ENCODE measurements at places on chromosomes 6 and 20.

DNA sequence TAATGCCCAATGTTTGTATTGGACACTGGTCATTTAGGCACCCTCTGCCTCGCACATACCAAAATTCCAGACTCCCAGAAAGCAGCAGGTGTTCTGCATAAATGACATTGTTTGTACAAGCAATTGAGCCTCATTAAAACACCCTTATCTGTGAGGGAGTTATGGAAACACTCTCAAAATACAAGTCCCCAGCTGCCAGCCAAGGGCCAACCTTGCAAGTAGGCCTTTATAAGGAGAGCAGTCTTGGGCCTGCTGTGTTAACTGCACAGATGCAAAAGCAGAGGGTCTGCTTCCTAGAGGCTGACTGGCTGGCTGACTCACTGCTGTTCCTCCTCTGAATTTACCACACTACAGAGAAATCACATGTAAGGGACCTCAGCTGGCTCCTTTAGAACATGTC lies 150.4 kb upstream of the HMGN3 start:
- DNase-seq: no peak

DNA sequence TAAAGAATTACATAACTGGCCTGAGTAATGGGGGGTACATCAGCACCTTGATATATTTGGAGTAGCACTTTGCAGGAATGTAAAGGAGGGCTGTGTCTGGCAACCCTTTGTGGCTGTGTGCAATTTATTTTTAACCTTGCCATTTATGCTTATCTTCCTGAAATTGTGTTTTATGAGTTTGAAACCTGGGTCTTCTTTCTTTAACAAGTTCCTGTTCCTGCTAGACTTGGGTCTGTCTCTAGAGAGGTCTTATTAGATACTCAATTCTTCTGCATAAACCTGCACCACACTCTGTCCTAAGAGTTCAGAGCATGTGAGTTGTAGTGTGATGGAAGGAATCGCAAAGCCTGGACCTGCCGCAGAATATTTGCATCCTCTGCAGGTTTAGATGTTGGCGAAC lies 181.0 kb downstream of the JARID2 start:
- DNase-seq: no peak

GRCh38 chr6:4010689-4011090 lies 68.2 kb downstream of the FAM217A start:
- no peak for DNase-seq

DNA sequence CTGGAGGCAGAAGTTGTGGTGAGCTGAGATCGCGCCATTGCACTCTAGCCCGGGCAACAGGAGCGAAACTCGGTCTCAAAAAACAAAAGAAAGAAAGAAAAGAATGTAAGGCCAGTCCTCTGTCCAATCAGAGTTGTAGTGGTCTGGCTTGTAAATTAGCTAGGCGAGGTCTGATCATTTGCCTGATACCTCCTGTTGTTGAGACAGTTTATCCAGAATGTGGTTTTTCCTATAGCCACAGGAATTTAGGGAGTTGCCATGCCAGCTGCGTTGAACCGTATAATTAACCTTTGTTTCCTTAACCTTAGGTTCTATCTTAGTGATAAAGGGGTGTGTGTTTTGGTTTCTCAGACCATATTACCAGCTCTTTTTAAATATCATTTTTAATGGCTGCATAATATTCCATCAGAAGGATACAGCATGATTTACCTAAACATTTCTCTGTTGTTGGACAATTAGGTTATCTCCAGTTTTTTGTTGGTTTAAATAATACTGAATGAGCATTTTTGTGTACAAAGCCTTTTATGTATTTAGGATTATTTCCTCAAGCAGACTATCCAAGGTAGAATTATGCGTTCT lies 11.7 kb upstream of the PPARD start:
- DNase-seq: no peak

GRCh38 chr20:13041574-13042457 lies 33.0 kb downstream of the SPTLC3 start:
- DNase-seq: no peak

DNA sequence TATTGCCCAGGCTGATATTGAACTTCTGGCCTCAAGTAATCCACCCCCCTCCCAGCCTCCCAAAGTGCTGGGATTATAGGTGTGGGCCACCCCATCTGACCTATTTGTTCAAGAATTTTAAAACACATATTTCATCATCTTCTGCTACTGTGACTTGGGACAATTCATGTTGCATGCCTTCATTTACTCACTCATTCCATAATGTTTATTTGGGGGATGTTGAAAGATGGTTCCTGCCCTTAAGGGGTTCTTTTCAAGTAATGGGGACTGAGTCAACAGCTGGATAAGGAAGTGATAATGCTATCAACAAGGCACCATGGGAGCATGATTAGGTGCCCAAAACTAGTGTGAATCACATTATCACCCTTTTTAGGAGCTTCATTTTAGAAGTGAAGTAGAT lies 62.0 kb downstream of the CRYBG1 start:
- no peak for DNase-seq

DNA sequence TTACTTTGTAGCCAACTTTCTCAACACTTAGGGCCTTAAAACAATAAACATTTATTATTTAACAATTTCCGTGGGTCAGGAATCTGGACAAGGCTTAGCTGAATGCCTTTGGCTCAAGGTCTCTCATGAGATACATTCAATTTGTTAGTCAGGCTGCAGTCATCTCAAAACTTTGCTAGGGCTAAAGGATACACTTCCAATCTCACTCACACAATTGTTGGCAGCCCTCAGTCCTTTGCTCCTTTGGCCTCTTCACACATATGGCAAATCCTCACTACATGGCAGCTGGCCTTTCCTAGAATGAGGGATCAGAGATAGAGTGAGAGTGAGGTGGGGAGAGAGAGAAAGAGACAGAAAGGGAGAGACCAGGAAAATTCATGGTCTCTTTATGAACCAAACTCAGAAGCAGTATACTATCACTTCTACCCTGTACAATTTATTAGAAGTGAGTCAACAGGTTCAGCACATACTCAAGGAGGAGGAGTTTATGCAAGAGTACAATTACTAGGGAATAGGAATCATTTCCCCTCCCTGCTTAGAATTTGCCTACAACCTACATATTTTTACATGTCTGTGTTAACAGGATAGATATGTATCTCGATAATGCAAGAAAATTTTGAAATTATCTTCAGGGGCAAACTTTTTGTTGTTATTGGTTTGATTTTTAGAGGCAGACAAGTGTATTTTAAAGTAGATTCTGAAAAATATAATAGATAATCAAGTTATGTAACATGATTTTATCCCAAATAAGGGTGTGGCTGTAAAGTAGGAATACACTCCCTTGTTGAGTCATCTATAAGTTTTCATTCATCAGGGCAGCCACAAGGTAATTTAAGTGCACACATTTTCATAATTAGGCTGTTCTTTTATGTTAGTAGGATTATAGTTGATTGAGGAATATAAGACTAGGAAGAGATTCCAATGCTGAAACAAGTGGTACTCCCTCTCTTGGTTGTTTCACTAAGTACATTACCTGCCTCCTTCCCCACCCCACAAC lies 85.9 kb upstream of the HMGCLL1 start:
- no peak for DNase-seq

DNA sequence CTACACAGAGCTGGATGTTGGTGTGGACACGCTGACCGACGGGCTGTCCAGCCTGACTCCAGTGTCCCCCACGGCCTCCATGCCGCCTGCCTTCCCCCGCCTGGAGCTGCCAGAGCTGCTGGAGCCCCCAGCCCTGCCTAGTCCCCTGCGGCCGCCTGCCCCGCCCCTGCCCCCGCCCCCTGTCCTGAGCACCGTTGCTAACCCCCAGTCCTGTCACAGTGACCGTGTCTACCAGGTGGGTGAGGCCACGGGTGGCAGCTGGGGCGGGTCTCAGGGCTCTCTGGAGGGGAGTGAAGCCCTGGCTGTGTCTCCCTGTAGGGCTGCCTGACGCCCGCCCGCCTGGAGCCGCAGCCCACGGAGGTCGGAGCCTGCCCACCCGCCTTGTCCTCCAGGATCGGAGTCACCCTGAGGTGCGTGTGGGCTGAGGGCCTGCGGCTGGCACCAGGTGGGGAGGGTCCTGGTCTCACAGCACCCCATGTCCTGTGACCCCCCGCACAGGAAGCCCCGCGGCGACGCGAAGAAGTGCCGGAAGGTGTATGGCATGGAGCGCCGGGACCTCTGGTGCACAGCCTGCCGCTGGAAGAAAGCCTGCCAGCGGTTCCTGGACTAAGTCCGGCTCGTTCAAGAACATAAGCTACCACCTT lies 2.9 kb downstream of the SLC2A4RG start:
- DNase-seq: no peak

DNA sequence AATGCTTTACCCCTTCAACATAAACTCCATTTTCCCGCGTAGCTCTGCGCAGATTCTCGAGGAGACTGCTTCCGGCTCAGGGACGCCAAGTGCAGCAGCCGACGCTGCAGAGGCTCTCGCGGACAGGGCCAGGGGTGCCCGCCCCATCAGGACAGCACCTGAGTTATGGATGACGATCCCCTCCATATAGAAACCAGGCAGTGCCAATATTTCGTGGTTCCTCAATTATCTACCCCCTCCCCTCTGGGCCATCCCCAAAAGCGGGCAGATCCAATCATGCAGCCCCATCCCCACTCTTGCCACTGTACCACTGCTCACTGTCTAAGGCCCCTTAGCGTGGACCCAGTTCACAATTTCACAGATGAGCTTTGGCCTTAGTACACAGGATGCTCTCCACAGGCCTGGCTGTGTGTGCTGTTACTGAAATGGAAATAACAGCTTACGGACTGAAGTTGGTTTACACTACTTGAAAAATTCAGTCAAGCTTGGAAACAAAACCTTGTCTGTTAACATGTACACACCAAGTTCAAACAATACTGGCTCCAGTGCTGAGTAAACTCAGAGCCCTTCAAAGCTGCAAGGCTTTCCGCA lies 74.5 kb downstream of the DACT2 start:
- no peak for DNase-seq

DNA sequence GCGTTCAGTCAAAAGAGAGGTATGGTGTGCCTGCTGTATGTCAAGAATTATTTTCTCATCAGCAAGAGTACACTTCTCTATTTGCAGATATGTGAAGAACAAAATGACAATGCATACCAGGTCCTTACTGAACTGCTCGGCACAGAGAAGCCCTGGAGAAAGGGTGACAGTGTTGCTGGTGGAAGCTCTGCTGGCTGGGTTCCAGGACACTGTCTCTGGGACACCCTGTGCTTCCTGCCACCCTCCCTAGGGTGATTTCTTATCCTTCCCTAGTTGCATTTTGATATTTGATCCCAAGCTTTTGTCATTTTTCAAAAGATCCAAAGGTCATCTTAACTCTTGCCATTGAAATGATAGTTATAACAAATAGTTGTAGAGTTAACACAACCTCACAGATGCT lies 8.3 kb upstream of the CST5 start:
- no peak for DNase-seq

DNA sequence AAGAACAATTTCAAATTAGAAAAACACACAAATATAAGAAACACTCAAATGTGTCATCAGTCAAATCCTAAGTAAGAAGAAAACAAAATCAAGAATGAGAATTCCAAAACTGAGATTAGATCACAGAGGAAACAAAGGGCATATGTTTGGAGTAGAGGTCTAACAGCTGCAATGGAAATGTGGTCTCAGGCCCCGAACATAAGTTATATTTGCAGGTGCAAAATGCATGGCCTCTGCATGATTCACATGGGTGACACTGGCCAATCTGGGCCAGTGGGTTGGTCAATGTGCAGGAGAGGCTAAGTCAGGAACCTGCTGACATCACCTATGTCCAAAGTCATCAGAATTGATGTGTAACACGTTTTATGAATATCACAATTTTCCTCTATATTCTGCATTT lies 108.5 kb upstream of the MAP7 start:
- DNase-seq: no peak

Data from stimulated activated CD8-positive, alpha-beta memory T cell treated with anti-CD3 and anti-CD28 coated beads, Interleukin-7, amount 100 ng/mL, for 1 hour (primary cell).